Left kidney (tissue), 8 donors: ENCODE measurements at places on chromosomes 4 and X. TPM values are rescaled to one million over a fixed set of nuclear protein-coding genes. Genes with fewer than 3 reads are reported as not detected.

- DNase-seq = no peak
Measured at GRCh38 chr4:114386637-114387233, 211.9 kb upstream of the UGT8 start.

- no peak for DNase-seq
Measured at GRCh38 chr4:17013382-17014006, 115.0 kb upstream of the LDB2 start.

Gene TAF7L
- polyA plus RNA-seq = 0.67 TPM

Gene GLUD2
- 5.6 TPM for polyA plus RNA-seq

DNA sequence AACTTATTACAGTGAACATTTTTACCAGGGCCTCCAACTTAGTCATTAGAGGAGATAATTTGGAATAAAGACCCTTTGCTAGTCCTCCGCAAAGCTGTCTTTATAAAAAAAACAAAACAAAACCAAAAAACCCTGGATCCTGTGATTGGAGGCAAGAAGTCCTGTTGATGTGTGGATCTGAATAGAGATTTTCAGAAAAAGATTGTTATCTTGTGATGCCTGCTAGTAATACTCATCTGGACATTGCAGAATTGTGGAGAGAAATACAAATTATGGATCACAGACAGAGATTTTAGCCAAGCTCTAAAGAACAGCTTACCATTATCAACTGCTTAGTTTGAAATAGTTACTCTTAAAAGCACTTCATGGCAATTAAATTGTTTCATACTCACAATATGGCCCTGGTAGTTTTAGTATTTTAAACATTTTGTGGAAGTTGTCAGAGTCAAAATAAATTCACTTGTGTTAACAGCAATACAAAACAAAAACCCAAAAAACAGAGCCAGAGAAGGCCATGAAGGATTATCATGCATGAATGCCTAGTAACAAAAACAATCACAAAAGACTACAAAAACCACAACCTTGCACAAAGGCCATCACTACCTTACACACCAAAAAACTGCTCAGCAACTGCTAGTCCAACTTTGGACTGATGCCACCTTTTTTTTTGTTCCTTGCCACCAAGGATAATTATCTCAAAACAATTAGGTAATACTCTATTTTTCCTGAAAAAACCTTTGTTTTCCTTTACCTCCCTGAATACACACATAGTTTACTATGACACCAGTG lies 514.5 kb upstream of the SLIT2 start:
- no peak for DNase-seq

- no peak for DNase-seq
Measured at GRCh38 chr4:148998719-148999118, 556.5 kb upstream of the NR3C2 start.

DNA sequence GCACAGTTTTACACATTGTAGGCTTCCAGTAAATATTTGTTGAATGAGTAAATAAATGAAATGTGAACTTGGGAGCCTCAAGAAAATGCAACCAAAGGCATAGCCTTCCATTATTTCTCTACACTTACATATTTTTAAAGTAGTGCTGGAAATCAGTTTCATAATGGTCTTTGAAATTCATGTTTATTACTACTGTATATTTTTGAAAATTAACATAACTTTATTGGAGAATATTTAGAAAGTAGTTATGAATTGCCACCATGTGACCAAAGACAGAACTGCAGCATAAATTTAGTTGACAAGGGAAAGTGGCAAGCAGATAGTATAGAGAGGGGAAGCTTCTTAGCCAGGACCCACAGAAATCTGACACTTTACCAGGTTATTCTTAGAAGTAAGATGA lies 6.4 kb downstream of the TCEAL8 start:
- DNase-seq = no peak

DNA sequence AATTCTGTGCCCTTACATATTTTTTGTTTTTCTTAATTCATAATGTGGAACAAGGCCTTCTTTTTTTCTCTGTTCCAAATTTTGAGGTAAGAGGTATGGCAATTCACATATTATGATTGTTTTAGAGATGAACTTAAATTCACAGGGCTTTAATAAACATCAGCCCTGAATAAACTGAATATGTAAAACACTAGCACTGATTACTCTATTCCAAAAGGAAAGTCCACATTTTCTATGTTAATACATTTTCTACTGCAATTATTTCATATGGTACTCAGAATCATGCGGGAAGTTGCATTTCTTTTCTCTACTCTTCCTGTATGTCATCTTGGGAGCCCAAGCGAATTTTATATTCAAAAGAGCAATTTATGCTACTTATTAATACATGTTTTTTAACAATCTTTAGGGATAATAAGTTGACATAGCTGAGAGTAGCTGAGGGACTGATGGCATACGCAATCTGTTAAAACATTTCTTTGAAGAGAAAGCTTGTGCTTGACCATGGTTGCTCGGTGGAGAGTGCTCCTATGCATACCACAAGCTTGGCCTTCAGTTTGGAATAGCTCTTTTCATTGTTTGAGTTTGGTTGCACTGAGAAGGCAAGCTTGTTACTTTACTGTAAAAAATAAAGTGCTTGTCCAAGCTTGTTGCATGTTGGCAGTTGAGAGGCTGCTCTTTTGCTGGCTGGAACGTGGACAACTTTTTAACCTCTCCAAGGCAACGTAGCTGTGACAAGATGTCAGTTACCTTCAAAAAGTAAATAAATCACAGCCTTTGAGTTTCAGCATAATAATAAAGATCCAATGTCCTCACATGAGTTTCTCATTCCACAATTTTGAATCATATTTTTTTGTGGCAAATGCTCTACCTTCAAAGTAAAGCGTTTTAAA lies 196.3 kb upstream of the SPRY1 start:
- DNase-seq = no peak

Gene SPIN3
- 28.0 TPM for polyA plus RNA-seq

Gene FAM236D
- polyA plus RNA-seq = not detected

Gene GPR34
- polyA plus RNA-seq = 5.4 TPM

DNA sequence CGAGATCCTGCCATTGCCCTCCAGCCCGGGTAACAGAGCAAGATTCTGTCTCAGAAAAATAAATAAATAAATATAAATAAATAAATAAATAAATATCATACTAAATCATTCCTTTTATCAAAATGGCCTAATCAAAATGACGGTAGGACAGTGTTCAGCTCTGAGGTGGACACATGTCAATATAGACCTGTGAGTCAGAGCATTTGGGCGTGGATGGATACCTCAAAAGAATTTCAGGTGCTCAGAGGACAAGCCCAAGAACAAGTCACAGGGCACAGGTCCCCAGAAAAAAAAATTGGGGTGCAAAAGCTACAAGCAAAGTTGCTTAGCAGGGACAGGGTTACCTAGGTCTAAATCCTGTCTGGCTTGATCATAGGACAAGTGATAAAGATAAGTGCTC lies 204.7 kb upstream of the HS3ST1 start:
- no peak for DNase-seq

DNA sequence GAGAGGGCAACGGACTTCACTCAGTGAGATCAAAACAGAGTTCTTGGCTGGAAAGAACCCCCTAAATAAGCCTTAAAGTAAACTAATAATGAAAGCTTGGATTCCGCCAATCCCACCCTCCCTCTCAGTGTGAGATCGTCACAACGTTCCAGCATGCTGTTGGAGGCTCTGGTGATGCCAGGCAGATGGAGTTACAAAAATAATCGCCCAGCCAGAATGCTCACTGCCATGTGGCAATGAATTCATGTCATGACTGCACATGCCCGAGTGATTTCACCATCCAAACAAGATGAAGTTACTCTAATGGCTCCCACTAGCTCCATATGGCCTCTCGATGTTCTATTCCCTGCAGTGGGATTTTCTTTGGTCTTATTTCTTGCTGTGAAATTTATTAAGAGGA lies 248.0 kb downstream of the SPATA18 start:
- DNase-seq = no peak

Gene GYG2
- polyA plus RNA-seq = 17.7 TPM

DNA sequence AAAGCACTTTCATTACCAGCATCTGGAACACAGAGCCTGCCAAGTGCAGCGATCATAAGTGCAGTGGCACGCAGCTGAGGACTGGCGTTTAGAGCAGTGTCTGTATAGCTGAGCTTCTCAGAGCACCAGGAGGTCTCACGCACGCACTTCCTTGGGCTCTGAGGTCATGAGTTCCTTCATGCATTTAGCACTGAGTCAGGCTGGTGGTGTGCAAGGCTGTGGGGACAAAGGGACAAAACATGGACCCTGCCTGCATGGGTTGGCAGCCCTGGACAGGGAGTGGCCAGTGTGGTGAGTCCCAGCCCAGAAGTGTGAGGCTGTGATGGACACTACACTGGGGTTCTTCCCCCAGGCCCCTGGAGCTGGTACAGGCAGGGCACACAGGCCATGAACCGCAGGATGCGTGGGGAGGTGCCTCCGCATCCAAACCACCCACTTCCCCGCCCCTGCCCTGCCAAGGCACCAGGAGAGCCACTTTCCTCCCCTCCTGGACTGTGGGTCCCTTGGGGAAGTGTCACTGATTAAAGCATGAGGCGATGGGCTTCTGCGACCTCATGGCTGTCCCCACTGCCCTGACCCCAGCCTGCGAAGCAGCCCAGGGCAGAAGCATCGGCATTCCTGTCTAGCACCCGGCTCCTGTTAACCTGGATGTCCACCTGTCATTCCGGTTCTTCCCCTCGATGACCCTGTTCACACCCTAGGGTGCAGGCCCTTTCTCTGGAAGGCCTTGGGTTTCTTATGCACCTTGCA lies 37.2 kb upstream of the GPR78 start:
- DNase-seq = no peak

GRCh38 chr4:82171531-82172155 lies 202.1 kb downstream of the HNRNPD start:
- DNase-seq = no peak

GRCh38 chr4:8694651-8695151 lies 102.1 kb downstream of the CPZ start:
- DNase-seq = no peak

Gene PABPC4L
- 11.3 TPM for polyA plus RNA-seq

Gene KLHL34
- polyA plus RNA-seq = 0.07 TPM

- DNase-seq = no peak
Measured at GRCh38 chr4:10456595-10457254, 501 bp downstream of the ZNF518B start.

DNA sequence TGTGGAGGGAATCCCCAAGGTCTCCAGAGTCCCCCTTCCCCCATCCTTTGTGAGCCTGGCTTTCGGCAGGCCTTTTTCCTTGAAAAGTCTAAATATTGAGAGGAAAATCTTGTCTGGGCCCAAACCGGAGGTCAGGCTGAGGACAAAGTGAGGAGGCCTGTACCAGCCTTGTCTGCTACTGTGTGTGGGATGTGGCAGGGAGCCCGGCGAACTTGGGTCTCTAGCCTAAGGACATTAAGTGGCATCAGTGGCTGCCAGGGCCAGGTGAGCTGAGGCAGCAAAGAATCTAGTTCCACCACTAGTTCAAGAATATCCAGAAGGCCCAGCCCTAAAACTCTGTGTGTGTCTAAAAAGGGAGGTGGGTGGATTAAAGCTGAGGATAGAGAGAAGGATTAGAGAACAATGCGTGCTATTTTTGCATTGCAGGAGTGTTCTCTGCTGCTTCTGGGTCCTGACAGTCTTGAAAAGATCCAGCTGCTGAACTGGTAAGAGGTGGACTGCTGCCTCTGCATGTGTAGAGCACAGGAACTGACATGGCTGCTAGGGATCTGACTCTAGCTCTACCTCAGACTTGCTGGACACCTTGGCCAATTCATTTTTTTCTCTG lies 1.2 kb upstream of the AMER1 start:
- DNase-seq = no peak

- DNase-seq = no peak
Measured at GRCh38 chr4:4852591-4853362, 6.7 kb upstream of the MSX1 start.

DNA sequence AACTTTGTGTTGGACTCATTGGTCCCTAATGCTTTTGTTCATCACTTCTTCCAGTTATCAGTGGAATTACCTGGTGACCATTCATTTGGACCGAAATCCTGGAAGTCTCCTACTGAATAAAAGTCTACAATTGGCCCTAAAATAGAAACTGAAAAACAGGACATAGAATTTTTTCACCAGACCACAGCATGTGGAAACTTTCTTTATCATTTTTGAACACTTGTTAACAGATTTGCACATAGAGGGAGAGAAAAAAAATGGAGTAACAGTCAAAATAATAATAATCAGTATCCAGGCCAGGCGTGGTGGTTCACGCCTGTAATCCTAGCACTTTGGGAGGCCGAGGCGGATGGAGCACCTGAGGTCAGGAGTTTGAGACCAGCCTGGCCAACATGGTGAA lies 7.1 kb downstream of the EPGN start:
- no peak for DNase-seq

DNA sequence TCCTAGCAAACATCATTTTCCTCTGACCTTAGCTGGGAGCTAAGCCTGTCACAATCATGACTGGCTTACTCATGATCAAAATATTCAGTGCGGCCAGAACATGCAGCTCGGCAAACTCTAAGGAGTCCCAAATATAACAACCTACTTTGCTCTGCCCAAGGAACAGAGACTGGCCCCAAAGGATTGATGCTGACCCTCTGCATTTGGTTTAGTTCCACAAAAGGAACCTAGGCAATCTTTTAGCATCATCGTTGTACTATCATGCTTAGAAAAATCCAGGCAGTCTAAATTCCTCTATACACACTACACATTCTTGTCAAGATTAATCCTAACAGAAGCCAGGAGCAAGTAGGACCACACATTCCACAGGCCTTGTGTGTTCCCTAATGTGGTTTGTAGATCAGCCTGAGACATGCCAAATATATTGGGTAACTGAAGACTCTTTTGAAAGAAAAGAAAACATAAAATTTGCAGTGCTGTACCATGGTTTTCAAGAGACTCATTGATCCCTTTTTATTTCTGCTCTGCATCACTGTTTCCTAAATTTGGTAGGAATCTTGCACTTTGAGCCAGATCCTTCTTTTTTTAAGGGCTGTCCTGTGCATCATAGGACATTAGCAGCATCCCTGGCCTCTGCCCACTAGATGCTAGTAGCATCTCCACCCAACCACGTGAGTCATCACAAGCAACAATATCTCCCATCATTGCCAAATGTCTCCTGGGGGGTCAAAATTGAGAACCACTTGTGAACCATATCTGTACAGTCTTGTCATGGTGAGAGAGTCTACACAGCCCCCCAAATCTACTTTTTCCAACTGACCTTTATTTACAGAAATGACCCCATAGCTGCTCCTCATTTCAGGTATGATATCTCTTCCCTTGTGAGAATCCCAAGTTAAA lies 17.6 kb upstream of the CC2D2A start:
- no peak for DNase-seq

DNA sequence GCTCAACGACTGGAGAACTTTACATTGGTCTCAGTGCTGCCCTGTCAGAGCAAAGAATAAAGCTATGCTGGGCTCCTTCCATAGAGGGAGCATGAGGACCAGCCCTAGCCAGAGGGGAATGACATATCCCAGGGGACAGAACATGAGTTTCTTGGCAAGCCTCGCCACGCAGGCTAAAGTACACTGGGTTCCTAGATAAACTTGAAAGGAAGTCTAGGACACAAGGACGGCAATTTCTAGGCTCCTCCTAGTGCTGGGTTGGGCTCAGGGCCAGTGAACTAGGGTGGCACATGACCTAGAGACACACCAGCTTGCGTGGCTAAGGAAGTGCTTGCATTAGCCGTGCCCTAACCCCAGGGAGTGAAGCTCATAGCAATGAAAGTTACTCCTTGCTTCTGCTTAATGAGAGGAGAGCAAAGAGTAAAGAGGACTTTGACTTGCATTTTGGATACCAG lies 141.0 kb downstream of the MAB21L2 start:
- no peak for DNase-seq

Gene OTUD6A
- not detected for polyA plus RNA-seq

- no peak for DNase-seq
Measured at GRCh38 chr4:71752383-71753042, 31.4 kb downstream of the GC start.

Gene AKAP14
- polyA plus RNA-seq = 0.55 TPM

Gene SRD5A3
- 18.0 TPM for polyA plus RNA-seq
